HL-60 (cell line): ENCODE measurements at places on chromosomes 7 and 10.

DNA sequence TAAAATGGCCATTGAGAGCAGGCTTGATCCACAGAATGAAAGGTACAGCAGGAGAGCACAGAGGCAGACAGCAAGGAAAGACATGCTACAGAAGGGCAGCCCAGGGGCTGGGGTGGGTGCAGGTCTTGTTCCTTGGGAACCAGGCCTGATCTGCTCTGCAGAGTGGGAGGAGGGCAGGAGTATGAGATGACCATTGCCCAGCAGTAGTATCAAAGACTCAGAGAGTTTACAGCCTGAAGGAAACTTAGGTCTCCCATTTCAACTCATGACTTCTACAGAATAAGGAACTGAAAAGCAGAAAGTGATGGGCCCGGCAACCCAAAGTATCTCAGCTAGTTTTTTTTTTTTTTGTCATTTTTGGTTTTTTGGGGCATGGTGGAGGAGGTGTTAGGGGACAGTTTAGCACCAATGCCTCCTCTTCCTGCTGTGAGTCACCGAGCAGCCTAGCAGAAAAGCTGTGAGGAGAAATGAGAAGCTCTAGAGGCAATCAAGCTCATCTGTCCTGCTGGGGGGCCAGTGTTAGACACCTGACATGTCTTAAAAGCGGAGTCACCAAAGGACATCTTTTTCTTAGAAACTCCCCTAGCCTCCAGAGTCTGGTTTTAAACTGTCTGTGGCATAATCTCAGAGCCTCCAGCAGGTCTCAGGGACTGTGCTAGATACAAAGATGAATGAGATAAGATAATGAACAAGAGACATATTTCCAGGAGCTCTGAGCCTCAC is 34.3 kb upstream of the HERPUD2 start:
- no peak for DNase-seq

DNA sequence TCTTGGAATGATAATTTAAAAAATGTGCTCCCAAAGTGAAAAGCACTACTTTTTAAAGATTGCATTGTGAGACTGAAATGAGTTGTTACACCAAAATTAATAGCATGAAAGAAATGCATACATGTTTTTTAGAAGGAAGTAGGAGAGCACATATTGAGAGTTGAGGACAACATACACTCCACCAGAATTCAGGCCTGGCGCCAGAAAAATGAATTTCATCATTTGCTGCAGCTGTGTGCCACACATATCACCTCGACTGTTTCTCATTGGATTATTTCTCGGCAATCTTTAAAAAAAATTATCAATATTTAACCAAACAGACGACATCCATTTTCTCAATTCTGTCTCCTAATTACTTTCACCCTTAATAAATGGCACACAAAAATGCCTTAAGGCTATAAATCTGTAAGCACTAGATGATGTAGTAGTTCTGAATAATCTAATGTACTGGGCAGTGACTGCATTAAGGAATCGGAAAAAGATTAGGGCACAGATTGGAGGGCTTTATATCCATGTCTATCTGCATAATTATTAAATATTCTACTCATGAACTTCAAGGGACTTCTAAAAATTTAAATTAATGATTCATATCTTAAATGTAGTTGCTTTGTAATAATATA is 590.4 kb downstream of the NXPH1 start:
- DNase-seq, result no peak

DNA sequence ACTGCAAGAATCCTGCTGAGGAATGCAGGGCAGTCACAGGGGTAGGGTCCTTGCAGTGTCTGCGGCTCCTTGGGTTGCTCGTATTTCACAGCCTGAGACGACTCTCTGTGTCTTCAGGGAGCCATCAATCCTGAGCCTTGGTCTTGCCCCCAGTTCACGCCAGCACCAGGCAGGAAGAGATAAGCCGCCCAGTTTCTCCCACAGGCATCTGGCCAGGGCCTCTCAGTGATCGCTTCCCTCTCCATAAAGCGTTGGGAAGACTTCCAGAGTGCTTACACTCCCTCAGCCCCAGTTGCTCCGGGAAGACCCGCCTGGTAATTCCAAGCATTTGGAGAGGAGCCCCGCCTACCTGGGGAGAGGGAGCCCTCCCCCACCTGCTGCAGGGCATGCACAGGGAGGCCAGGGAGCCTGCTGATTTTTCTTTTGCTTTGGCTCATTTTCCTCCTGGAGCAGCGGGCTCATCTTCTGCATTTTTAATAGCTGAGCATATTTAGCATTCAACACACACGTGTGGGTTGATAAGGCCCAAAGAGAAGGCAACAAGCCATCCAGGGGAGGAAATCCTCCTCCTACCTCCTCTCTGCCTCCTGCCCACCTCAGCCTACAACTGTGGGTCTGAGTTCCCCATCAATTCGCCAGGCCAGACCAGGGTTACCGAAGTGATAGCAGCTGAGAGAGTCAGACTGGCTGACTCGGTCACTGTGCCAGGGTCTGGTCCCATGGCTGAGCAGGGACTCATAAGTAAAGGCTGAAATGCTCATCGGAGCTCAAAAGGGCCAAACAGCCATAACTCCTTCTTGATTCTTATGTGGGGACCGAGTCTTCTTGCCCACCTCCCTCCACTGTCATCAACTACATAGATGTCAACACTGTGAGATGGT is 74.4 kb upstream of the EFCAB10 start:
- DNase-seq, result no peak

GRCh38 chr10:29353887-29354561 is 65.2 kb downstream of the LYZL1 start:
- no peak for DNase-seq

GRCh38 chr10:117619707-117620405 is 77.3 kb downstream of the EMX2 start:
- no peak for DNase-seq

DNA sequence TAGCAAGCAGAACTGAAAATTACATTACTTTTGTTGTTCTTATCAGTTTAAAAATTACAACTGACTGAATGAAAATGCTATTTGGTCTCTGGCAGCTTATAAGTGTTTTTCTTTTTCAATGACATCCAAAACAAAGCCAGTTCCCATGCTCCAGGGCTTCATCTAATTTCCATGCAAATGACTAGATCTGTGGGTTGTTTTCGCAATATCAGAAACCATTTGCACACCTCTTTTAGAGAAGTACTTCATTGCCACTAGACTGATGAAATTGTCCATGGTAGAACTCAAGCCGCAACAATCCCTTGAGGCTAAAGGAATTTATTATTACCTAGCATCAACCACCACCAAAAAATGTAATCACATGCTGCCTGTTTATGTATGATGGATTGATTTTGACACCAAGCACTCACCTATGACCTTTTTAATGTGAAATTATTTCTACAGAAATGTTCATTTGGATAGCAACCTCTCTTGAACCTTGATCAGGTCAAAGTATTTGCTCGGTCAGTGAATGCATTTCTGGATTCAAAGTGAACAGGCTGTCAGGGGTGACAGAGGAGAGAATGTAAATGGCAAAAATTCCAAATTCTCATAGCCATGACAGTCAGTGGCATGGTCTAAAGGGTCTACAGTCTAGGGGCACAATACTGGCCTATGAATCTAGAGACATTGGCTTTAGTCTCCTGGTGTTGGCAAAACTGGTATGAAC is 769.3 kb downstream of the SORCS1 start:
- peak; percentile 17 for DNase-seq

- DNase-seq, result no peak
These were observed 36.9 kb upstream of the NPFFR1 start for GRCh38 chr10:70320751-70321150.

GRCh38 chr10:359093-359492 is 223.8 kb downstream of the ZMYND11 start:
- no peak for DNase-seq

DNA sequence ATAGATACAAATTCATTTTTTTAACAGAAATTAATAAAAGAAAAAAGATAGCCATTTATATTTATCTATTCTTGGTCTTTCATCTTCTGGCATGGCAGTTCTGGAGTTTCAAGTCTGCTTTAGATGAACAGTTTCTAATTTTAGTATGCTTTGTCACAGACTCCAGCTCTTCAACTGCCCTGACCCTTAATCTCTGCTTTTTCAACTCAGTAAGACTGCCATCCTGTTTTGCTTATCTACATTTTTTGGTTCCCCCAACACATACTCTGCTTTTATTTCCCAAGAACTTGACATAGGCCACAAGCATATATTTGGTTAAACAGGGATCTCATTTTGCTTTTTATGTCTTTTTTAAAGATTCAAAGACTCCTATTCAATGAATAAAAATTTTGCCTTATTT is 309.3 kb upstream of the KCND2 start:
- DNase-seq, result no peak

DNA sequence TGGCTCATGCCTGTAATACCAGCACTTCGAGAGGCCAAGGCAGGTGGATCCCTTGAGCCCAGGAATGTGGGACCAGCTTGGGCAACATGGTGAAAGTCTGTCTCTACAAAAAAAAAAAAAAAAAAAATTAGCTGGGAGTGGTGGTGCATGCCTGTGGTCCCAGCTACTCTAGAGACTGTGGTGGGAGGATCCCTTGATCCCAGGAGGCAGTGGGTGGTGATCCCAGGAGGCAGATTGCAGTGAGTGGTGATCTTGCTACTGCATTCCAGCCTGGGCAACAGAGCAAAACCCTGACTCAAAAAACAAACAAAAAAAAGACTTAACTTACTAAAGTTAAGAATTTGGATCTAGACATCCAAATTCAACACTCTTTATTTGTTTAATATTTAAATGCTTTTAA is 10.2 kb upstream of the ADO start:
- DNase-seq, result no peak

DNA sequence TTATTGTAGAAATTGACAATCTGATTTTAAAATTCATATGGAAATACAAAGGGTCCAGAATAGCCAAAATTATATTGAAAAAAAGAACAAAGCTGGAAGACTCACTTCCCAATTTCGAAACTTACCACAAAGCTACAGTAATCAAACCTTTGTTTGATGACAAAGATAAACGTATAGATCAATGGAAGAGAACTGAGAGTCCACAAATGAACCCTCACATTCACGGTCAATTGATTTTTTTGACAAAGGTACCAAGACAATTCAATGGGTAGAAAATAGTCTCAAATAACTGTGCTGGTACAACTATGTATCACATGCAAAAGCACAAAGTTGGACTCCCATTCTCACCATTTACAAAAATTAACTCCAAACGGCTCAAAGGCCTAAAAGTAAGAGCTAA is 8.7 kb downstream of the KPNA7 start:
- no peak for DNase-seq

DNA sequence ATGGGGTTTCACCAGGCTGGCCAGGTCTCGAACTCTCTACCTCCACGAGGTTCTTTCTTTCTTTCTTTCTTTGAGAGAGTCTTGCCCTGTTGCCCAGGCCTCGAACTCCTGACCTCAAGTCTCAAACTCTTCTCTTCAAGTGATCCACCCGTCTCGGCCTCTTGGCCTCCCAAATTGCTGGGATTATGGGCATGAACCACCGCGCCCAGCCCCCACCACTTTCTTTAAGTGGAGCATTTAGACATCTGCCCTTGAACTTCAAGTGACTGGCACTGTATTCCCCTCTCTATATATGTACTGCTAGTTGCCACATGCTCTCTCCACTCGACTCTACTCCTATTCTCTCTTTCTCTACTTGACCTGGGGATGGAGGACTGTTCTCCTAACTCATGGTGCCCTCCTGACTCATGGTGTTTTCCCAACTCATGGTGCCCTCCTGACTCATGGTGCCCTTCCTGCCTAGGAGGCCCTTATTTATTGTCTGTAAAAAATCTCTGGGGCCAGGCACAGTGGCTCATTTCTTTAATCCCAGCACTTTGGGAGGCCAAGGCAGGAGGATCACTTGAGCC is 19.3 kb upstream of the ACHE start:
- no peak for DNase-seq

GRCh38 chr7:132580717-132581285 is 4.5 kb upstream of the PLXNA4 start:
- DNase-seq, result no peak

DNA sequence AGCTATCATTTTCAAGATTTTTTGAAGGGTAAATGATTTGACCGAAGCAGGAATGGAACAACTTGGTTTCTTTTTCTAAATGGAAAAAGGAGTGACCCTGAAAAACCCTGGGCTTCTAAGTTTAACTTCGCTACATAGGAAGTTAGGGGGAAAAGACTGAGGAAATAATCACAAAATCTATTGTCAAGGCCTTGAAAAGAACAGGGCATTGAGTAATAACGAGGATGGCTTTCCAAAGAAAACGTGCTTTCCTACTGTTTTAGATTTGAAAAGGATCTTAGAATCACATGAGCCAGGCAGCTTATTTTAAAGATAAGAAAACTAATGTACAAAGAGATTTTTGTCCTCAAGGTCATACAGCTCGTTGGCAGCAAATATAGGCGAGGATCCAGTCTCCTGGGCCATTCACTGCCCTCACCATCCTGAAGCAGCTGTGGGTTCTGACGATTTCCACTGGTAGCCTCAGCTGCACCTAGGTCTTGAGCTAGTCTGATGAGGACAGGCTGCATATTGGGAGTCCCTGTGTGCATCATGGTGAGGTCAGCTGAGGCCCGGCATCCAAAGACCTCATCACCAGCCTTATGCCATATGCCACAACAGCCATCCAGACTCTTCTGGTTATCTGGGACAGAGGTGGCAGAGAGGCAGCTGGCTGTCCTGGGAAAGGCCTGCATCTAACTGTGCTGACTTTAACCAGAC is 384.7 kb upstream of the NRP1 start:
- no peak for DNase-seq

- no peak for DNase-seq
These were observed 4.7 kb downstream of the TMEM236 start for GRCh38 chr10:17756557-17757217.

DNA sequence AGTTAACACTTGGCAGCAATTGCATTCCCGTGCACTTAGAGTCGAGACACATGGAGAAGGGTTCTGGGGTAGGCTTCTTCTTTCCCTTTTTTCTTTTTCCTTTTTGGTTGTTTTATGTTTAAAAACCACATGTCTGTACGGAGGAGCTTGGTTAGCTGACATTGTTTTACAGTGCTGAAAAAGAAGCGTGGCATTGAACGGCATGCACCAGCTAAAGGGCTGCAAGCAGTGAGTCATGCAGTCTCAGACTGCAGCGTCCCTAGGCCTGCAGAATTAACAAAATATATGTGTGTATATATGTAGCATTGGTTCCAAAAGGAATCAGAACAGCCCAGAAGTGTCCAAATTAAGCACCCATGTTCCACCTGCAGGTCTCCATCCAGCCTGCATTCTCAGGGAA is 211.0 kb downstream of the TCF7L2 start:
- DNase-seq, result no peak

DNA sequence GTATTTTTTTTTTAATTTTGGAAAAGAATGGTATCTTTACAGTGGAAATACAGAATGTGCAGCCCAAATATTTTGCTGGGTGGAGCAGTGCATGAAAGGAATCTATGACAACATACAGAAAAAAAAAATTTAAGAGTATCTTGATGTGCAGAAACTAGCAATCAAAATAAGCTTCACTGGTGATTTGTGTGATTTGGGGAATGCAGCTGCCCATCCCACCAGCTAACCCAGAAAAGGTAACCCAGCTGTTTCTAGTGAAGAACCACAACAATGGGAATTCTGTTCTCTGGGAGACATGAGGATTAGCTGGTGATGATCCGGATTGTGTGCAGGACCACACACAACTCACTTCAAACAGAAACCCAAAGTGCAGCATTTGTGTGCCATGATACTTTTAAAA is 375.5 kb downstream of the SEMA3D start:
- no peak for DNase-seq

GRCh38 chr7:155352753-155353115 is 55.1 kb downstream of the INSIG1 start:
- DNase-seq, result no peak

- no peak for DNase-seq
These were observed 4.6 kb downstream of the FZD8 start for GRCh38 chr10:35637462-35637861.

- no peak for DNase-seq
These were observed 97.3 kb downstream of the MYL10 start for GRCh38 chr7:101531726-101532357.

GRCh38 chr7:108135446-108136190 is 5.5 kb upstream of the LAMB4 start:
- DNase-seq, result peak; percentile 84
